ENCODE measurements at places on chromosomes 2 and 18.

GRCh38 chr18:44896846-44897245 lies 216.2 kb downstream of the SETBP1 start:
- no peak for DNase-seq

GRCh38 chr2:37507703-37508102 lies 163.3 kb downstream of the QPCT start:
- no peak for DNase-seq

DNA sequence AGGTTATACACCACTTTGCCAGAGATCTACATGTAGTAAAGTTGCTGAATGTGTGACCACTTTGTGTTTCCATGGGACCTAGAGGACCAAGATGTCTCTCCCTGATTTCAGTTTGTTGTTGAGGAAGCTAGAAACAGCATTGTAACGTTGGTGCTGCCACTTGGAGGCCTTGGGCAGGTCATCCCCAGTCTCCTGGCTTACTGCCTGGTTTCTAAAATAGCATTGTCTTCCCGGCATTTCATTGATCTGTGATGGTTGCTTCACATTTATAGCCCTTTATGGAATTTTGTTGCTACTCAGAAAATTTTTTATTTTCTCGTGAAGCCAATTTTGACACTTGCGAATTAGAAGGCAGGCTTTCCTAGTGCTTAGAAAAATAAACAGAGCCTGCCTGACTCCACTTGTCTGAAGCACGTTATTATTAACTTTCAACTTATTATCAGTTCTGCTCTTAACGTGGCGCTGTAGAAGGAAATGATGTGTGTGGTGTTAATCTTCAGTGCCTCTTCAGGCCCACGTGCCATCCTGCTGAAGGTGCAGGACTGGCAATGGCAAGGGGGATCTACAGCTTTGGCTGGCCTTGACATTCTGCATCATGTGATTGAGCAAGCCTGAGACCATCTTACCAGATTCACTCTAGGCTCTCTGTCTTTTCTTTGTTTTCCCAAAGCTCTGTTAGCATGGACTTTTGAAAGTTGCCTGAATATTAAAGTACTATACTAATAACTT lies 59.9 kb downstream of the INPP4A start:
- DNase-seq = no peak

DNA sequence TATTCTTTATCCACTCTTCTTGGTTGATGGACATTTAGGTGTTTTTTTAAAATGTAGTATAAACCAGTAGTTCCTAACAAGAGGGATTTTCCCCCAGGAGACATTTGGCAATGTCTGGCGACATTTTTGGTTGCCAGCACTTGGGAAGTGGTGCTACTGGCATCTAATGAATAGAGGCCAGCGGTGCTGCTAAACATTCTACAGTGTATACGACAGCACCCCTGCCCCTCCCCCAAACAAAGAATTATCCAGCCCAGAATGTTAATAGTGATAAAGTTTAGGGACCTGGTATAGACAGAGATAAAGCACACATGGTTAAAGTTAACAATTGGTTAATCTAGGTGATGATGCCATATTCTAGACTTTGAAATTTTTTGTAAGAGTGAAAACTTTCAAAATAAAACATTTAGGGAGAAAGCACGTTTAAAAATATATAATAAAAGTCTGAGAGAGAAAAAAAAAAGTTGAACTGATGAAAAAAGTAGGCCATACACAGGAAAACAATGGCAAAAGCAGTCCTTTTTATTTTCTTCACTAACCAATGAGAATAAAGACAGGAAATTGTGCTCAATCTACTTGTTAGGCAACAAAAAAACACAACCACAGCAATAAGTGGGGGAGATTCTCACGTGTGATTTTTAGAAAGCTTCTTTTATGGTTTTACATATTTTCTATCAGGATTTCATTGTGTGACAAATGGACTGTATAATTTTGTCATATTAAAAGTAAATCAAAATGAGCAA lies 14.8 kb downstream of the FBXO48 start:
- no peak for DNase-seq

DNA sequence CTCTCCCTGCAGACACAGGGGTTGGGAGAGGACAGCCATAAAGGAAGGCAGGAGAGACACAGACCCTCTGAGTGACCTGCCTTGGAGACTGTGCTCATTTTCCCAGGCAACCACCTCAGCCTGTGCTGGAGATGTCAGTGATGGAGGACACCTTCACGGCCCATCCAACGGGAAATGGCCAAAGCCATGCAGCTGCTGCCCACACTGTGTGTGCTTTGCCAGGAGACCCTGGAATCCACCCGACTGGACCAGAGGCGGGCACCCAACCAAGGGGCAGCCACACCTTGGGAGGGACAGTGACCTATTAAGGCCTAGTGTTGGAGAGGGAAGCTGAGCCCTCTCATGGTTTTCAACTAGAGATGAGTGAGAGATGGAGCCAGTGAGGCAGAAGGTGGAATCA lies 192.5 kb downstream of the SMAD2 start:
- no peak for DNase-seq

DNA sequence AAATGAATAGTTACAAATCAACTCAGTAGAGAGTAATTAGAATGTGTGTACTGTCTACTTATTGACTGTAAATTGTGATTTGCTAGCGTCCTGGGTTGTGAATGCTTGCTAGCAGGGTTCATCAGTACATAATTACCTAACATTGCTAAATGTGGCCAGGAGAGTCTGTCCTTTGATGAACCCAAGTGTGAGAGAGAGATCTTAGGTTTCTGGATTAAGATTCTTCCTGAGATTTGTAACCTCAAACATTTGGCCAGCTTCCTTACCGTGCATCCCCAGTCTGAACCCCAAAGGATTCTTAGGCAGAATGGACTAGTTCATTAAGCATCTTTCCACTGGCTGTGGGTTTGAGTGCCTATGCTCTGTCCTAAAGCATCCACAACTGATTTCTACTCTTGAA lies 84.0 kb upstream of the ITPRID2 start:
- DNase-seq = no peak

DNA sequence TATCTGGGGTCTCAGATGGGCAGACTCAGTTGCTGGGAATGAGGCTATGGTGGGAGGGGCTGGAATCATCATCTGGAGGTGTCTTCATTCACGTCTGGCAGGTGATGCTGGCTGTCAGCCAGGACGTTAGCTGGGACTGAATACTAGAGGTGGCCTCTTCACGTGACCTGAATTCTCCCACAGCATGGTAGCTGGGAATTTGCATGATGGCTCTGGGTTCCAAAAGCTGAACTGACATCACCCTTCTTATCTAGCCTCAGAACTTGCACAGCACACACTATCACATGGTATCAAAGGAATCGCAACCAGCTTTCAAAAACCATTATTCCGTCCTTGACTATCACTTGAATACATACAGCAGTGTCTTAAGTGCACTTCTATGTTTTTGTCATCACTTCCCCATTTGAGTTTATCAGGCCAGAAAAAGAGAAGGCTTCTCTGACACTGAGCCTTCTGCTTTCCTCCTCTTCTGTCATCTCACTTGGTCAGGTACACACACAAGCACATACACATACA lies 53.0 kb upstream of the LRP2 start:
- DNase-seq = no peak

GRCh38 chr2:190677255-190677654 lies 28.4 kb downstream of the NAB1 start:
- DNase-seq = no peak
